CD4-positive, alpha-beta T cell treated with Interleukin-6 for 4 hours (primary cell): ENCODE measurements at places on chromosomes 1 and 21.

DNA sequence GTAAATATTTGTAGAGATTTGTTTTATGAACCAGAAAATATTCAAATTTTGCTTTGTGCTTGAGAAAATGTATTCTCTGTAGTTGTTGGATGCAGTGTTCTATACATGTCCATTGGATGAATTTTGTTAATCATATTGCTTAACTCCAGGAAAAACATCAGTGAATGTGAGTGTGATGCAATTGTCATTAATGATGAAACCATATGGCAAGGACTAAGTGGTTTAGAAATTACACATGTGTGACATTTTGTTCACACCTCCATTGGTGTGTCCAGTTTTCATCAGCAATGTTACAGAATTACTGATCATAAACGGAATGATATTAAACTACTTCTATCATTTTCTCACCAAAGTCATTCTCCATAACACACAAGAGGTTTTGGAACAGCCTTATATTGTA is 151.8 kb upstream of the ST6GALNAC5 start:
- no peak for DNase-seq

GRCh38 chr21:14245711-14246110 is 29.8 kb downstream of the RBM11 start:
- no peak for DNase-seq

- no peak for DNase-seq
Measured at GRCh38 chr1:62561306-62561705, 36.0 kb upstream of the ANGPTL3 start.

- DNase-seq: no peak
Measured at GRCh38 chr1:56837244-56837939, 17.2 kb upstream of the C8A start.

DNA sequence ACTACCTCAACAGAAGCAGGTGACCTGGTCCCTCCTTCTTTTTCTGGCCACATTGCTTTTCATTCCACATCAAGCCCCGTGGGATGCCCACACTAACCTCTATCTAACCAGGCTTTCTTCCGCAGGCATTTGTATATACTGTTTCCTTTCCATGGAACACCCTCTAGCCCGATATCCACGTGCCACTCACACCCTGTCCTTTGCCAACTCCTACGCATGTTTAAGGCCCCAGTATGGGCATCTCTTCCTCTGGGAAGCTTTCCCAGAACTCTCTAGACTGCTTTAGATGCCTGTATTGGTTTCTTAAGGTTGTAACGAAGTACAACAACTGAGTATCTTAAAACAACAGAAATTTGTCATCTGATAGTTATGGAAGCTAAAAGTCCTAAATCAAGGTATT is 121.0 kb downstream of the TNR start:
- no peak for DNase-seq

GRCh38 chr1:167773516-167773915 is 51.7 kb downstream of the MPZL1 start:
- no peak for DNase-seq

DNA sequence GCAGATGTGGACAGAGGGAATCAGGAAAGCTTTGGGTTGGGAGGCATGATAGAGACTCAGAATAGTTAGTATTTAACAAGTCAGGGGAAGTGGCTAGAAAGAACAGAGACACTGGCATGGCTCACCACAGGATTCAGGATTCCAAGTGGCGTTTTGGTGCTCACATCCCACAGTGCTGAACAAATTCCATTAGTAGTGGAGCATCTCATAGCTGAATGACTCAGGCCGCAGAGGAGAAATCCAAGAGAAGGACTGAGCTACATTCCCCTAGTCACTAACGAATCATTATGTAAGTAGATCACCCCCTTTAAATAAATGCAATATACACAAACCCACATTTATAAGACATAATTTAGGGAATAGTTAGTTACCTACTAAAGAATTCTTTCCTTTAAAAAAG is 5.0 kb upstream of the KCNJ9 start:
- DNase-seq: no peak

GRCh38 chr1:147541672-147542568 is 619 bp downstream of the BCL9 start:
- peak; percentile 44 for DNase-seq

DNA sequence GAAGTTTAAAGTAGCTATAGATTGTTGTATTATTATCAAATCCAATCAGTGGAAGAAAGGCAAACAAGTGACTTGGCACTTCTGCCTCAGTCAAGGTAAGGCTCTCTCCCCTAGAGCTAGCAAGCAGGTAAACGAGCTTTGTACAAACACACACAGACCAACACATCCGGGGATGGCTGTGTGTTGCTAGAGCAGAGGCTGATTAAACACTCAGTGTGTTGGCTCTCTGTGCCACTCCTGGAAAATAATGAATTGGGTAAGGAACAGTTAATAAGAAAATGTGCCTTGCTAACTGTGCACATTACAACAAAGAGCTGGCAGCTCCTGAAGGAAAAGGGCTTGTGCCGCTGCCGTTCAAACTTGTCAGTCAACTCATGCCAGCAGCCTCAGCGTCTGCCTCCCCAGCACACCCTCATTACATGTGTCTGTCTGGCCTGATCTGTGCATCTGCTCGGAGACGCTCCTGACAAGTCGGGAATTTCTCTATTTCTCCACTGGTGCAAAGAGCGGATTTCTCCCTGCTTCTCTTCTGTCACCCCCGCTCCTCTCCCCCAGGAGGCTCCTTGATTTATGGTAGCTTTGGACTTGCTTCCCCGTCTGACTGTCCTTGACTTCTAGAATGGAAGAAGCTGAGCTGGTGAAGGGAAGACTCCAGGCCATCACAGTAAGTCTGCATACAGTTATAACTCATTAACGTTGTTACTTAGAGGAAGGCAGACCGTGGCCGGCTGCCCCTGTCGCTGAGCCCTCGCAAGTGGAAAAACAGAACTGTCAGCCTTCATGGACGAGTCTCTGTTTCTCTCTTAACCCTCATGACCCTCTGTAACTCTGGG is at the start of gene PALMD:
TSS of gene PALMD (plus strand) at position 415 of the 833 bp plus-strand sequence. CDS start at position 620, 205 bp downstream.
- DNase-seq: no peak

DNA sequence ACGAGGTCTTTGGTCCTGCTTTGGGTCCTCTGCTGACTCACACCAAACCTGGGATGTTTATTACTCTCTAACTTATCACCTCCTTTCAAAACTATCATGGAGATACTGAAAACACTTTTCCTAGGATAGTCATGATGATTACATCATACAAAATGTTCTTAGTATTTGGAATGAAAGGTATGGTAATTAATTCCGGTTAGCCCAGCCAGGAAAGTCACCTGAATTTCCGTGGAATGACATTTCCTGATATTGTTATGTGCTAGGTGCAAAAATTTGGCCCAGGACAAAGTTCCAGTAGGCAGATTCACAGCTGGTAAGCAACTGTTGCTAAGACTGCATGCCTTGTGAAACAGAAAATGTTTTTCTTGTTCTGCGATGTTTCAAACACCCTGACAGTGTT is 203.4 kb downstream of the ZNF648 start:
- DNase-seq: no peak

- no peak for DNase-seq
Measured at GRCh38 chr1:111967886-111968285, 21.6 kb downstream of the KCND3 start.
